Brain (organoid and tissue), 16 donors: ENCODE measurements at places on chromosomes 13 and 19. TPM values are rescaled to one million over a fixed set of nuclear protein-coding genes. Genes with fewer than 3 reads are reported as not detected.

DNA sequence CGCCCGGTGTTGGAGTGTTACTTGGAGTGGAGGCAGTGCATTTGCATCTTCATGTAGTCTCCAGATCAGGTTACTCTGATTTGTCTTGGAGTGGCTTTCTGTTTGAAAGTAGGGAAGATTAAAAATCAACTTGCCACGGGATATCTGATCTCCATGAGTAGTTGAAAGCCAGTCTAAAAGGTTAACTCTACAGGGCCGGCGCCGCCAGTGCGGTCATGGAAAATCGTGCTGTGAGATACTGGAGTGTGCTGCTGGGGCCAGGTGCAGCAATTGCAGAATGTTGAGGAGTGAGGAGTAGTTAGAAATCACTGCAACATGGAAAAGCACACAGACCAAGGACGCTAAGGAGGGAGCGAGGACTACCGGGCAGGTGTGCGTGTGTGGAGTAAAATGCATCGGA, 175.0 kb downstream of the STK24 start:
- no peak for DNase-seq

DNA sequence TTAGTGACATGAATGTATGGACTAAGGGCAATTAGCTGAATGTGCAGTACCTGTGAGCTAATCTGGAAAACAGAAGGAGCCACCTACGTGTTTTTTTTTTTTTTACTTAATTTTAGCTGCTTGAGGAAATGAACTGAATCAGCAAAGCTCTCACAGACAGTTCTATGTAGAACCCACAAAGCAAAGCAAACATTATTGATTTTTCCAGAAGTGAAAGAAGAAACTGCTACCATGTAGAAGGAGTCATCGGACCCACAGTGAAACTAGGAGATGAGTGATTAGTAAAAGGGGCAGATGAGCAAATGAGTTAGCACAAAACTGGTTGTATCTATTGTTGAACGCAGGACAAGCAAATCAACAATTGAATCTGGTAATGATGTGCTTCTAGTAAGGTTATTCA, 94.1 kb upstream of the SLC7A1 start:
- DNase-seq, result no peak

DNA sequence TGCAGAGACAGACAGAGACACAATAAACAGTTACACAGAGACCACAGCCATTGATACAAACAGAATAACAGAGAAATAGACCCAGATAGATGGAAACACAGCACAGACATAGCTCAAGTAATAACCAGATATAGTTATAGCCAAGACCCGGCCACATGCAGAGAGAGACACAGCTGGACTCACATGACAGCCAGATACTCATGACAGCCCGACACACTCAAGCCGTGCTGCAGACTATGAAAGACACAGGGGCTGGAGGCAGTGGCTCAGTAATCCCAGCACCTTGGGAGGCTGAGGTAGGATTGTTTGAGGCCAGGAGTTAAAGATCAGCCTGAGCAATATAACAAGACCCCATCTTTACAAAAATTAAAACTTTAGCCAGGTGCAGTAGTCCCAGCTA, 1.6 kb upstream of the DENND1C start:
- no peak for DNase-seq

GRCh38 chr19:36409841-36410240, 8.6 kb downstream of the ZFP82 start:
- DNase-seq, result no peak

GRCh38 chr13:94933230-94933751, 220.9 kb upstream of the SOX21 start:
- no peak for DNase-seq

- no peak for DNase-seq
Observed at GRCh38 chr13:74820809-74821208, 661.2 kb downstream of the TBC1D4 start.

- DNase-seq, result no peak
Observed at GRCh38 chr19:16045893-16046292, 30.4 kb upstream of the TPM4 start.

GRCh38 chr13:114030666-114031610, 57.1 kb upstream of the C13orf46 start:
- DNase-seq, result no peak

- DNase-seq, result no peak
Observed at GRCh38 chr19:13057744-13058143, 44.9 kb downstream of the LYL1 start.

The PLEKHA4 gene
- 3.4 TPM for polyA plus RNA-seq

- no peak for DNase-seq
Observed at GRCh38 chr13:74920920-74921319, 561.0 kb downstream of the TBC1D4 start.
